ENCODE measurements at places on chromosomes 13 and 19. TPM values are rescaled to one million over a fixed set of nuclear protein-coding genes. Genes with fewer than 3 reads are reported as not detected.

DNA sequence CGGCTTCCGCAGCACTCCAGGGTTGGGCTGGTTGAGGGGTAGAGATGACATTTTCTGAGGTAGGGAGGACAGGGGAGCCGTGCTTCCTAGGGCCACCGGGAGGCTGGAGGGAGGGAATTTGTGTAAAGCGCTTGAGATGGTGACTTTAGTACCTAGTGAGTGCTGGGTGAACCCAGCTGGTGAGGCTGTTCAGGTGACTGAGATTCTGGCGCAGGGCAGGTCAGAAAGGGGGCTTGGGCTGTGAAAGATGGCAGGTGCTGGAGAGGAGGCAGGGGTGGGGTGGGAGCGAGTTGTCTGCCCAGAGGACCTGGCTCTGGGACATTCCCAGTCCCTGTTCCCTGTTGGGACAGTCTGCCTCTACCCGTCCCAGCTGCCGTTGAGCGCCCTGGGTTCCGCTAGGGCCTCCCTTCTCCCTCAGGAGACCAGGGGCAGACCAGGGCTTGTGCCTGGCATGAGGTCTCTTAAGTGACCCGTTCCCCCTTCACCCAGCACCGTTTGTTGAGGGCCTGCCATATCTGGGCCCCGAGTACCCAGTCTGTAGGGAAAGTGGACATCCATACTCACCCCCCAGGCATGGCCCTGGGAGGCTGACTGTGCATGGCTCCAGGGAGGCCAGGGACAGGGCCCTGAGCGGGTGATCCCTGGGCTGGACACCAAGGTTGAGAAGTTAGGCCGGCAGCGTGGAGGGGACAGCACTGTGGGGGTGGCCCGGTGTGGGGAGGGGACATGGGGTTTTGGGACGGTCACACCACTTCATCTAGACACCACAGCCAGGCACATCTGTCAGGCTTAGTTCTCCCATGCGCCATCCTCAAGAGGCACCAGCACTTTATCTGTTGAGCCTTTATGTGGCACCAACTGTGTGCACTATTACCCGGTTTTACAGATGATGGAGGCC lies 5.0 kb downstream of the PTOV1 start:
- DNase-seq = no peak

The CBY2 gene
- not detected for total RNA-seq

DNA sequence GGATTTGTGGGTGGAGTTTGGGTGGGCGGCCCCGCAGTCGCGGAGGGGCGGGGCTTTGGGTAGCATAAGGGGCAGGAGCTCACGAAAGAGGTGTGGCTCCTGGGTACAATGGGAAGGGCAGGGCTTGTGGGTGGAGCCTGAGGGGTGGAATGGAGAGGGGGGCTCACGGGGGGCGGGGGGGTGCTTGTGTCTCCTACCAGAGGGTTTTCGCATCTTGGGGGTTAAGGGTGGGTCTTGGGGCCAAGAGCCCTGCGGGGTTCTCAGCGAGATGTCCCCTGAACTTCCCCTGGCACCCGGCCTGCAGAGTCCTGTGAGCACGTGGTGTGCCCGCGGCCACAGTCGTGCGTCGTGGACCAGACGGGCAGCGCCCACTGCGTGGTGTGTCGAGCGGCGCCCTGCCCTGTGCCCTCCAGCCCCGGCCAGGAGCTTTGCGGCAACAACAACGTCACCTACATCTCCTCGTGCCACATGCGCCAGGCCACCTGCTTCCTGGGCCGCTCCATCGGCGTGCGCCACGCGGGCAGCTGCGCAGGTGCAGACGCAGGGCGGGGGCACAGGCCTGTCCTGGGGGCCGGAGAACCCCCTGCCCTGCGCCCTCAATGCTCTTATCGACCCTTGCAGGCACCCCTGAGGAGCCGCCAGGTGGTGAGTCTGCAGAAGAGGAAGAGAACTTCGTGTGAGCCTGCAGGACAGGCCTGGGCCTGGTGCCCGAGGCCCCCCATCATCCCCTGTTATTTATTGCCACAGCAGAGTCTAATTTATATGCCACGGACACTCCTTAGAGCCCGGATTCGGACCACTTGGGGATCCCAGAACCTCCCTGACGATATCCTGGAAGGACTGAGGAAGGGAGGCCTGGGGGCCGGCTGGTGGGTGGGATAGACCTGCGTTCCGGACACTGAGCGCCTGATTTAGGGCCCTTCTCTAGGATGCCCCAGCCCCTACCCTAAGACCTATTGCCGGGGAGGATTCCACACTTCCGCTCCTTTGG lies 5.1 kb downstream of the FSTL3 start:
- DNase-seq = no peak

DNA sequence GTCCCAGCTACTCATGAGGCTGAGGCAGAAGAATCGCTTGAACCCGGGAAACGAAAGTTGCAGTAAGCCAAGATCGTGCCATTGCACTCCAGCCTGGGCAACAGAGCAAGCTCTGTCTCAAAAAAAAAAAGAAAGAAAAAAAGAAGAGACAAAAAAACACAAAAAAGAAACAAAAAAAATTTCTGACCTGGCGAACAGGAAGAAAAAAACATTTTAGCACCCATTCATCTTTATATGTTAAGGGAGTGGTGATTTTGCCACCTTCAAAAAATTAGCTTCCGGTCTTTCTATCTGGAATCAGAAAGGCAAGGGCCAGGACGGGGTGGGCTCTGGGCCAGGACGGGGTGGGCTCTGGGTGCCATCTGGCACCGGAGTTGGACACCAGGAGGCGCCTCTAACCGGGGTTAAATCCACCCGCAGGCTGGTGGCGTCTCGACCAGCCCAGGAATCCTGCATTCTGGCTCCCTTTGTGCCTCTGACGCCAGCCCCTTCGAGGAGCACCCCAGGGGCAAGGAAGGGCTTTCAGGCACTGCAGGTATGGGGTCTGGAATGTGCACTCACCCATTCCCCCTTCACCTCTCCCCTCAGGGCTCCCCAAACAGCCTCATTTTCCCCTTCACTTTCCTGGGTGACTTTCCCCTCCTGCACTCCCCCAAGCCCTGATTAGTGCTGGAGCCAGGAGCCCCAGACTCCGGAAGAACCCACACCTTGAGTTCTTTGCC lies 10.4 kb upstream of the ZSWIM4 start:
- DNase-seq = no peak

The FAM83E gene
- 3.7 TPM for total RNA-seq

DNA sequence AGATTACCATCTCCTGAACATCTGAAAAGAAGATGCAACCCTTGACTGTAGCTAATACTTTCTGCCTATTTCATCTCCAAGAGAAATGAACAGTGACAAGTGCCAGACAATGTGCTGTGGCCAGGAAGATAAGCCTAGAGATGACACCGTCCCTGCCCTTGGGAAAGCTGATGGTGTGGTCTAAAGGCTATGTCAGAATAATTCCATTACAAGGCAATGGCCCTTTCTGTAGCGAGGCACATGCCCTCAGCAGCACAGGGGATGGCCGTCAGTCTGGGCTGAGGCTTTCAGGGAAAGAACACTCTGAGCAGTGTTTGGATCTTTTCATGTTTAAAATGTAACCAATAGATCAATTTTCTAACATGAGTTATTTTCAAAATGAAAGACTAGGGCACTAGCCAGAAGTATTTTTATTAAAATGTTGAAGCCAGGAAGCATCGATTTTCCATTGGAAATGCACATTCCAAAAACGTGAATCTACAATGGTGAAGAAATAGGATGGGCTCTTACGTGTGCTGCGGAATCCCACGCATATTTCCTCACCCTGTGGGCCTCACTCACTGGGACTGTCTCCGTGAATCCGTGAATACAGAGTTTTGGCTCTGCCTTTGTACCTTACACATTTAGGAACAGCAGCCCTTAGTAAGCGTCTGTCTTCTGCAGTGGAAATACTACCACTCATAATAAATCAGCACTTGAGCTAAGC lies 22.0 kb downstream of the COL4A1 start:
- DNase-seq = no peak

- DNase-seq = no peak
Measured at GRCh38 chr19:39557811-39558623, 18.1 kb upstream of the EID2 start.

GRCh38 chr13:91946498-91947070 lies 548.2 kb downstream of the GPC5 start:
- DNase-seq = no peak

The CEACAM3 gene
- total RNA-seq = not detected

DNA sequence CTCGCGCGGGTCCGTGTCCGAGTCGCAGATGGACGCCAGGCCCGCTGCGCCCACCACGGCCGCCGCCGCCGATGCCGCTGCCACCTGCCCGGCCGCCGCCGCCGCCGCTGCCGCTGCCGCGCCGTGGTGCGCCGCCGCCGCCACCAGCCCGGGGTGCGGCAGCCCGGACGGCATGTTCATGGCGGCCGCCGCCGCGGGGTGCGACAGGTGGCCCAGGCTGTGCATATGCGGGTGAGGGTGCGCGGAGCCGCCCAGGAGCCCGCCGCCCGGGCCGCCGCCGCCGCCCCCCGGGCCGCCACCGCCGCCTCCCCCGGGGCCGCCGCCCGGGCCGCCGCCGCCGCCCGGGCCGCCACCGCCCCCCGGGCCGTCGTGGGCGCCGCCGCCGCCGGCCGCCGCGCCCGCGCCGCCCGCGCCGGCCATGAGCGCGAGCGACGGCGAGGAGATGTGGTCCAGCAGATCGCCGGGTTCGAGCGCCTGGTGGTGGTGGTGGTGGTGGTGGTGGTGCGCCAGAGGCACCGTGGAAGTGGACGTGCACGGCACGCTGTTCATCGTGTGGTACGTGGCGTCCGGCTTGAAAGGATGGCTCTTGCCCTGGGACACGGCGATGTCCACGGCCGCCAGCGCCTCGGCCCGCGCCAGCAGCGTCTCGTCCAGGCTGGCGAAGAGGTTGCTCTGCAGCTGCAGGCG lies 1.3 kb downstream of the POU4F1 start:
- DNase-seq = no peak

GRCh38 chr13:37608750-37609339 lies 10.3 kb upstream of the POSTN start:
- DNase-seq = no peak

DNA sequence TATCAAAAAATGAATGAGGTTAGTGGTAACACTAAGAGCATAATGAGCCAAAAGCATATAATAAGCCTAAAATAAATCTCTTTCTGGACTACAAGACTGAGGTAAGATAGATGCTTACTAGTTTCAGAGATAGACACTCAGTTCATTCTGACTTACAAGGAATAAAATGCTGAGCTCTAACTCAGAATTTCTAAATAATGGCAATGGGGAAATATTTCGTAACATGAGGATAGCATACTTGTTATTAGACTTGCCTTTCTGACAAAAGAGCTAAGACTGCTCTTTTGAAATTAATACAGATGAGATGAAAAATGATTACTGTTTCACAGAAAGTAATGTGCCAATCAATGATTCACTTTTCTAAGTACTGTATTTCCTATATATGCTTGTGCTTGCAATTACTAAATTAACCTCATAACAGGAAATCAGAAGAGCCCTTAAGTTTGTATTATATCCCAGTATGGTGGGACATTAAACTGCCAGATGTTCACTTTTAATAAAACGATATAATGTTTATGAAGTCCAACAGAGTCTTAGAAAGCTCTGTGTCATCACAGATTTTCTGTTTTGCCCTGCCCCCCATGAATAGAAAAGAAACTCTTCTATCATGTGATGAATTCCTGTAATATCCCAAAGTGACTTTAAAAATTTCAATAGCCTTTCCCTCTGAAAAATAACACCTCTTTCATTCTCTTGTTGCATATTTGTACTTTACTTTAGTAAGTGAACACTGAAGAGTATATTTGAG lies 2771.0 kb upstream of the PCDH20 start:
- no peak for DNase-seq

The PLIN5 gene
- total RNA-seq = 0.38 TPM
